ENCODE measurements at places on chromosomes 16 and 17.

DNA sequence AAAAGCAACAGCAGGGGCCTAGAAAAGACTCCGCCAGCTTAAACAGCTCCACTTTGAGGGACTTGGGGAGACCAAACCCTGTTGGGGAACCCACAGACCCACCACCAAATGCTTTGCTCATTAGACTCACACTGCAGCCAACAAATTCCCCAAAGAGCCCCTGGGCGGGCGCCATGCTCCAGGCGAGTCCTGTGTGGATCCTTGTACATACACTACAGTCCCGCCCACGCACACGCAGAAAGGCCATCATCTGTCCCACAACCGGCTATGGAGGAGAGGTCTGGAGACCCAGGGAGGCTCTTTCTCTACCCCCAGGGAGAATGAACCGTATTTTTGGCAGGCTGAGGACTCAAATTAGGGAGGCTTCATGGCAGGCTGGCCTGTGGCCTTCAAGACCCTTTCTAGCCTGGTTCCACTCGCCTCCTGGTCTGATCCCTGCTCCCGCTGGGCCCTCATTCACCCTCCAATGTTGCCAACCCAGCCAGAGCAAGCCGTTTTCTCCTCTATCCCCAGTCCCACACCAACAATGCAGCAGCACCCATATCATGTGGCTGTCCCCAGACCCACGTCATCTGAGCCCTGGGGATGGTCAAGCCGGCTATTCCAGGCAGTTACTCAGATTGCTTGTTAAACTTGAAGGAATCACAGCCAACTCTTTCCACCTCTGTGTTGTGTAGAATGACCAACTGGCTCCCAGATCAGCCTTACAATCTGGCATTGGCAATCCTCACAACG, 27.2 kb downstream of the ZNF423 start:
- no peak for DNase-seq

GRCh38 chr17:53142890-53143289, 679.8 kb upstream of the KIF2B start:
- DNase-seq = peak; percentile 27

DNA sequence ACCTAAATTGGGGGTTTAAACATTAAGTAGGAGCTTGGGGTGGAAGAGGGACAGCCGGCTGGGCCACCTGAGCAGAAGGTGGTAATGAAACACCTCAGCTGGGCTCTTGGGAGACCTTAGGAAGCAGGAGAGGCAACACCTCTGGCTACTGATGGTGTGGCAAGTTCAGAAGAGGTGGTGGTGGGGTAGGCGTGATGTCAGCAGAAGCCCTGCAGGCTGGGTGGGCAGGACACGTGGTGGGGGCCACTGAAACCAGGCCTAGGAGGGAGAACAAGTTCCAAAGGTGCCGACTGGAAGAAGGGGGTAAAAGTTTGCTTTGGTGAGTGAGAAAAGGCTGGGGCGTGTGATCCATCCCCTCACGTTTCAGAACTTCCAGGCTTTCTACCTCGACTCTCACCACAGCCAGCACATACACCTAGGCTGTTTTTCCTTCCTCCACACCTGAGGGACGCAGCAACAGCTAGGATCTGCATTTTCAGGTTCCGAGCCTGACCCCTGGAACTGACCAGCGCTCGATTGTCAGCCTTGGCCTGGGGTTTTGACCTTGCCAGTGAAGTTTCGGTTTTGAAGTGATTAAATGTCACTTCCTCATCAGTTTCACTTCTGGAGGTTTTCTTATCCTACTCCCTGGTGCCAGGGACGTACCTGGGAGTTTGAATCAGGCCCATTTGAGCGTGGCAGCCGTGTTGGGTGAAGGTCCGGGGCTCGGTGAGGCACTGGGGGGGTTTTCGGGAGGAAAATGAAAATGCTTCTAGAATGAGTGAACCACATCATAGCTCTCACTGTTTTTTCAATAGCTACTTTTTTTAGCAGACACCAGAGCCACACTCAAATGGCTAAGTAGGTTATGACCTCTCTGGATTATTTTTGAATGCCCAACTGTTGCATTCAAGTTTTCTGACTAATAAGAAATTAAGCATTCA, 10.0 kb downstream of the SNN start:
- DNase-seq = no peak

DNA sequence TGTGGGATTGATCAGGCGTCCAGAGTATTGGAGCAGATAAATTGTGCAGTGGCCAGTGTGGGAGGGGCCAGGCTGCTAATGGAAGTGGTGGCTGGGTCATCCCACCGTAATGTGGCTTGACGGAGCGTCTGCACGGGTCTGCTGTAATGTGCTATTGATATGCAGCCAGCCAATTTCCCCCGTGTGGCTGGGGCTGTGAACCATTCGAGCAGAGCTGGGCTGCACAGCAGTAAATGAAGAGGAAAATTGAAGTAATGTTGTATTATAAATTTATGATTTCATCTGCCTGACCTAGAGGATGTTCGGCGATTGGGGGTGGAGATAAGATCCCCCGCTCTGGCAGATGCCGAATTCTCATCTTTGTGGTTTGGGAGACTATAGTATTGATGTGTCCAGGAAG, 121.5 kb downstream of the CCDC182 start:
- DNase-seq = no peak

DNA sequence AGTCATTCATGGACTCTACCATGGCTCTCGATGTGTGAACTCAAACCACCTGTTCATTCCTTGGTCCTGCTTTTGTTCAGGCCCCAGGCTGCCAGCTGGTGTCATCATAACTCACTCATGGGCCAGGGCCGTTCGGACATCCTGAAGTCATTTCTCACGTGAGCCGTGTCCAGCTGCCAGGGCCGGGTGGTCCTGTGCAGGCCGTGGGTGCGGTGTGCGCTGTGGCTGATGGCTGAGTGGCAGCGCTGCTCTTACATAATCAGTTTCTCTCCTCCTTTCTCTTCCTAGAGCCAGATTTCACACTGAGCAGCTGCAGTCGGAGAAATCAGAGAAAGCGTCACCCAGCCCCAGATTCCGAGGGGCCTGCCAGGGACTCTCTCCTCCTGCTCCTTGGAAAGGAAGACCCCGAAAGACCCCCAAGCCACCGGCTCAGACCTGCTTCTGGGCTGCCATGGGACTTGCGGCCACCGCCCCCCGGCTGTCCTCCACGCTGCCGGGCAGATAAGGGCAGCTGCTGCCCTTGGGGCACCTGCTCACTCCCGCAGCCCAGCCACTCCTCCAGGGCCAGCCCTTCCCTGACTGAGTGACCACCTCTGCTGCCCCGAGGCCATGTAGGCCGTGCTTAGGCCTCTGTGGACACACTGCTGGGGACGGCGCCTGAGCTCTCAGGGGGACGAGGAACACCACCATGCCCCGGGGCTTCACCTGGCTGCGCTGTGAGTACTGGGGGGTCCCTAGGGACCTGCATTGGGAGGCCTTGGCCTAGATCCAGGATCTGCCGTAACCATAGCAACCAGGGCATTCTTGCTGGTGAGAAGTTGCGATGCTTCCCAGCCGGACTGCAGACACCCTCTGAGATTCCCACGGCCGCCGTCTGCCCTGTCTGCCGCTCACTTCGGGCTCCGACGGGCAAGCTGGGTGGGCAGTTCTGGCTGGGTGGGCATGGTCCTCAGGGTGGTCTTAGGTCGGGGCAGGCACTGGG, at the start of gene IL34:
Gene IL34 (plus strand): TSS at position 300 of the 982 bp plus-strand sequence. CDS start 389 bp downstream, at position 689.
- DNase-seq = no peak

GRCh38 chr16:84829168-84829965, 9.6 kb downstream of the CRISPLD2 start:
- peak; percentile 88 for DNase-seq

GRCh38 chr16:1654505-1655268, 23.4 kb upstream of the JPT2 start:
- DNase-seq = no peak

GRCh38 chr17:17748179-17748578, 66.9 kb downstream of the RAI1 start:
- DNase-seq = no peak

- no peak for DNase-seq
Observed at GRCh38 chr16:11553371-11553770, 33.3 kb downstream of the LITAF start.

GRCh38 chr17:3891626-3892094, 1.2 kb downstream of the CAMKK1 start:
- DNase-seq = no peak

DNA sequence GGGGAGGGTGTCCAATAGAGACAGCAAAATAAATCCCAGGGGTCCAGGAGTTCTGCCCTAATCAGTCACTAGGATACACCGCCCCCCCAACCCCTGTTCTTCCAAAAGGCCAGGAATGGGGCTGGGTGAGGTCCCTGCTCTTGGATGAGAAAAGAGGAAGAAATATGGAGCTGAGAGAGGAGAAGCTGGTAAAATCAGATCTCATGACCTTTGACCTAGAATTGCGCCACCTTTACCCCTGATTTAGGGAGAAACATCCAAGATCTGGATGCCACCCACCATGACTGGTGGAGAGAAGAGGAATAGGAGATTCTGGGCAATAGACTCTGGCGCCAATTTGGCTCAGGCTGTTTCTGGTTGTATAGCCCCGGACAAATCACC, 707 bp upstream of the CACNB1 start:
- no peak for DNase-seq

GRCh38 chr17:77926981-77927380, 31.5 kb upstream of the TNRC6C start:
- DNase-seq = no peak

DNA sequence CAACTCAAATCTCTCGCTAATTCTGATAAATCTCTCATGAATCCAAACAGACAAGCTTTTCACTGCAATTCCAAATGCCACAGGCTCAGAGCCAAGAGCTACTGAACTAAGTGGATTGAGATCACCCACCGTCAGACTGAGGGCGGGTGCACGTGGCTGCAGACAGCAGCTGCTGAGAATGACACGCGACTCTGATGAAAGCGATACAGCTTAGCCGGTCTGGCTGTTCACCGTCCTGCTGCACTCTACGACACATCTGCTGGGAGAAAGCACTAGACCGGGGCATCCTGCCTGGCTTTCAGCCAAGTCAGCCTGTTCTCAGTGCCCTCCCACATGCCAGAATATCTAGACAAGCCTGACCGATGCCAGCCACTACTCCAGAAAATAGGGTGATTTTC, 42.6 kb downstream of the KLHDC4 start:
- peak; percentile 37 for DNase-seq

DNA sequence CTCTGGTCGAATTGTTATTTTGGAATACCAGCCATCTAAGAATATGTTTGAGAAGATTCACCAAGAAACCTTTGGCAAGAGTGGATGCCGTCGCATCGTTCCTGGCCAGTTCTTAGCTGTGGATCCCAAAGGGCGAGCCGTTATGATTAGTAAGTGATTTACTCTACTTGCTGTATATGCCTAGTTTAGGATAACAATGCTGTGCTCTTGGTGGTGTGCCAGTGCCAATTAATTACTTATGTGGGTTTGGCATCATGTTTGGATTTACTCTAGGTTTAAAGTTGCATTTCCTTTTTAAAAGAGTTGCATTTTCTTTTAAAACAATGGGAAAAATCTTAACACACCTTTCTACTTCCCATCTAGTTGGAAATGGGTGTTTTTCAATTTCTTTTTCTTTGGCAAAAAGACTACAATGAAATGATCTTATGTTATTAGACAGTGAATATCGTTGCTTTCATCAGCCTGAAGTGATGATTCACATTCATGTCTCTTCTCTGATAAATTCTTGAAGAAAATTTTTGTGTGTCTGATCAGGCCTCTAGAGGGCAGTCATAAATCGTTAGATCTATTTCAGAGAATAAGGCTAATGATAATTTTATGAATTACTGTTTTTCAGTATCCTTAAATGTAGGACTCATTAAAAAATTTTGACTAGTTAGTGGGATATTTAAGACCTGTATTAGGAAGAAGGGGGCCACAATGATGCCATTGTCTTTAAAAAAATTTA, 5.6 kb downstream of the SF3B3 start:
- peak; percentile 73 for DNase-seq

DNA sequence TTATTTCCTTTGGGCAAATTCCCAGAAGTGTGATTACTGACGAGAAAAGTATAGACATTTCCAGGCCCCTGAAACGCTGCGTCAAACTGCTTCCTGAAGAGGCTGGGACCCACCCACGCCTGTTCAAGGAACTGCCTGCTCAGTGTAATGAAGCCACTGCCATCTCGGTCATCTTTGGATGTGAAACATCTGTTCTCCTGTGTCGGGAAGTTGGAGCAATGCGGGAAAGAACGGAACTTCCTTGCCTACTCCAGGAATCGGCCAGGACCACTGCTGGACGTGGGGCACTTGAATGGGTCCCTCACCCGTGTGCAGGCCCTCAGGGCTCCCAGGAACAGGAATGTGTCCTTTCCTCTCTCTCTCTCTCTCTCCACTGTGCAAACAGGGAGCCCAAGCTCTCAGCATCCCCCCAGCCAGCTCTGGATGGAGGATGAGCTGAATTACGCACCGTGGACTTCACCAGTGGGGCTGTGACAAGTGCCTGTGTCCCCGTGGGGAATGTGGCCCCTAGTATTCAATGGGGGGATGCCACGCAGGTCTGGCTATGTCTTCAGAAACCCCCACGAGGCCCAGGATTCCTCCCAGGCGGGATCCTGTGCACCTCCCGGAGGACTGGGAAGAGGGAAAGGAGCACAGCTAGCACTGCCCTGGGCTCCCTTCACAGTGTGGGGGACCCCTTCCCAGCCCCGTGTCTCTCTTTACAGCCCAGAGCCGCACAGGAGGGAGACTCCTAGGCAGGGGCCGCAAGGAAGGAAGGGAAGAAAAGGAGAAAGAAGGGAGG, 18.3 kb upstream of the LITAF start:
- DNase-seq = peak; percentile 86

GRCh38 chr17:72858826-72859495, 233.5 kb downstream of the SLC39A11 start:
- no peak for DNase-seq

DNA sequence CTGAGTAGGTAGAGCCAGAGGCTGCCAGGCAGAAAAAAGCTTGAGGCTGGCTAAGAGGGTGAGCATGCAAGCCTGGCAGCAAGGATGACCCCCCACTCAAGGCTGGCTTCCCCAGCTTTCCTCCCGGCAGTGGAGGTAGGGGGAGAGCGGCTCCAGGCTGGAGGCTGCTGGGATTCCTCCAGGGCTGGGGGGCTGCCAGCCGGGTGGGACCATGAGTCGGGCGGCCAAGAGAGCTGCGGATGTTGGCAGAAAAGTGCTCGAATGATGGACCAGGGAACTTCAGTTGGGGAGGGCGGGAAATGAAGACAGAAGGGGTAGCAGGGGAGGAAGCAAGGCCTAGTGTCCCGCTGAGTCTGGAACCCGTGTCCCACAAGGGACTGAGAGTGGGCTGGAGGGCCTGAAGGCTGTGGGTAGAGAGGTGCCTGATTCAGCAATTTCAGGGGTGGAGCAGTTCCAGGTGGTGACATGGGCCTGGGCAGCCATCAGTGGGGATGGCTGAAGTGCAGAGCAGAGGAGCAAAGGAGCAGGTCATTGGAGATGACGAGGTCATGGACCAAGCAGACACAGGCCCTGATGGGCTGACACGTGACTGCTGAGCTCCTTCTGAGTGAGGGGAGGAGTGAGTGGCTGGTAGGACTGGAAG, 20.3 kb downstream of the HSD11B2 start:
- DNase-seq = no peak

- no peak for DNase-seq
Observed at GRCh38 chr17:28997806-28998205, 8.0 kb downstream of the SEZ6 start.

GRCh38 chr16:23836078-23836403, 258 bp downstream of the PRKCB start:
- no peak for DNase-seq

GRCh38 chr16:13098536-13098935, 197.1 kb downstream of the SHISA9 start:
- no peak for DNase-seq

All from mesenchymal stem cell (in vitro differentiated cells and primary cell).